ENCODE measurements at places on chromosomes 5 and 9.

DNA sequence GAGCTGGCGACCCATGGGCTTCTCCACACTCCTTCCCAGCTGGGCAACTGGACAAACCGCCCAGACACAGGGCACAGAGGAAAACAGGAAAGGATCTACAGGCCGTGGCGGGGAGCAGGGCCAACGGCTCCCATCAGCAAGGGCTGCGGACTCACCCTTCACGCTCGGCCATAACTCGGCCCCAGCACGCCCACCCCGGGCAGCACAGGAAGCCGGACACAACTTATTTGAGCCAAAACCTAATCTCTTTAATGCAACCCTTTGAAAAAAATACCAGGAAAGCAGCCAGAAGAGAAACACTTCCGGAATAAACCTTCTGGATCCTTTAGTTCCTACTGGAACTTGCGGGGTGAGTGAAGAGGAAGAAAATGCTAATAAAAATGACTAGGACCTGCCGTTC is 59.9 kb downstream of the VAV2 start:
- DNase-seq, result no peak

GRCh38 chr5:61658592-61659008 is 326.5 kb downstream of the ZSWIM6 start:
- peak; percentile 43 for DNase-seq

GRCh38 chr5:121279801-121280200 is 571.9 kb upstream of the FTMT start:
- no peak for DNase-seq

DNA sequence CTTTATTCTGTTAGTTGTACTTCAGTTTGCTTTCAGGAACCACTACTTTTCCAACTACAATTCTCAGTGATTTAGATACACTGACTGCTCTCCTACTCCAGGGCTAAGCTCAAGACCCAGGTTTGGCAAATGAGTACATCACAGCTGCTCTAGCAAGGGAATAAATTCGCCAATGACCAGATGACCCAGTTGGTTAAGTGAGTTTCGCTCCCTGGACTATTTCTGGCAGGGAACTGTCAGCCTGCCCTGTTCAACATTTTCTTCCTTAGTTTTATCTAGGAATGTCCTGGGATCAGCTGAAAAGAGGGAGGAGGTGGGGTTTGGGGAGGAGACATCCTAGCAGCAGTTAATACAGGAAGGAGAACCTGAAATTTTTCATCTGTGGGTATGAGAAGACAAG is 6.4 kb upstream of the STARD4 start:
- DNase-seq, result no peak

GRCh38 chr5:97021416-97021815 is 85.5 kb downstream of the LNPEP start:
- no peak for DNase-seq

DNA sequence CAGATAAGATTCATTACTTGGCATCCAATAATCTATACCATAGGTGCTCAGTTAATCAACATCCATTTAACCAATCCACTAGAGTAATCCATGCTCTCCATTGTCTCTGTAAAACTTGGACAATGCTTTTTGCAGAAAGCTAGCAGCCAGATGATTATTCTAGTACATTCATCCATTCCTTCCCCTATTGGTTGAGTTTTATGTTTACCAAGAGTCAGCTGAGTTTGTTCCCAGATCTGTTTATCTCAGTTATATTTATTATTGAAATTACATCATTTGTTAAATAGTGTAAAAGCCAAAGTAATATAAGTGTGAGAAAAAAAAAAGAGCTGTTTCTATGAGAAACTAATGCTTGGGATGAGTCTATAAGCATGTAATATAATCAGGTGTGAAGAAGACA is 63.3 kb upstream of the TMC1 start:
- DNase-seq, result no peak

DNA sequence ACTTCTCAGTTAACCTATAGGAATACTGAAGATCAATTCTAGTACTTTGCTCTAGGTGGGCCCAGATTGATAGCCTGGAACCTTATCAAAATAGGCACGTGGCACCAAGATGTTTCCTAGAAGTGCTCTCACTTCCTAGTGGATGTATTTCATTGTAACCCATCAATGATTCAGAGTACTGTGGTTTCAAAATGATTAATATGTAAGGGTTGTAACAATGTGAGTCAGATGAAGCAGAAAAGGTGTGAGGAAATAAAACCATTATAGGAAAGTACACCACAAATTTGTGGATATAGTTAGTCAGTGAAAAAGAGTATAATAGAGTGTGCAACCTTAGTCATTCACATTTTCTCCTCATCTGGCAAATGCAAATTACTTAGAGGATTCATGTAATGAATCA is 177.3 kb upstream of the FST start:
- DNase-seq, result no peak

- no peak for DNase-seq
Observed at GRCh38 chr5:98454904-98455303, 318.6 kb upstream of the RGMB start.

DNA sequence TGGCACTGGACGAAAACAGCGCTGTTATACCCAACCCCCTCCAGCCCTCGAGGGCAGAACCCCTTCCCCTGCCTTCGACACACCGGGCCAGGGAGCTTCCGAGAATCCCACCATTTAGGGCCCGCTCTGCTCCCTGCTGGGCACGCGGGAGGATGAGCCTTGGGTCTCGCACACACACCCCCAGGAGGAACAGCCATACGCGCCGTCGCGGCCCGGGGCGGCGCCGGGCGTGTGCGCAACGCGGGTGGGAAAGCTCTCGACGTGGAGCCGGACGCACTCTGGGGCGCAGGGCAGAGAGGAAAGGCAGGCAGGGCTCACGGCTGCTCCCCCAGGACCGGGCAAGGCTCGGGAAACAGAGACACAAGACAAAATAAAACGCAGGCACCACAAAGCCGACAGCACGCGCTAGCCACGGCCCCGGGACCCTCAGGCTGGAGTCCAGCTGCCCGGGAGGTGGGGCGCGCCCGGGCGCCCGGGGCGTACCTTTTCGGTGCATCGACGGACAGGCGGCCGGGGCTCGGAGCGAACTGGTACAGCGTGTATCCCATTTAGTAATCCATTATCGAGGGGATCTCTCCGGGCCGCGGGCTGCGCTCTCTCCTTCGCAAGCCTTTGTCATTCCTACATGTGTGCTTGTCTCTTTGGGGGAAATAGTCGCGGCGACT is 789 bp downstream of the SEMA6A start:
- no peak for DNase-seq

DNA sequence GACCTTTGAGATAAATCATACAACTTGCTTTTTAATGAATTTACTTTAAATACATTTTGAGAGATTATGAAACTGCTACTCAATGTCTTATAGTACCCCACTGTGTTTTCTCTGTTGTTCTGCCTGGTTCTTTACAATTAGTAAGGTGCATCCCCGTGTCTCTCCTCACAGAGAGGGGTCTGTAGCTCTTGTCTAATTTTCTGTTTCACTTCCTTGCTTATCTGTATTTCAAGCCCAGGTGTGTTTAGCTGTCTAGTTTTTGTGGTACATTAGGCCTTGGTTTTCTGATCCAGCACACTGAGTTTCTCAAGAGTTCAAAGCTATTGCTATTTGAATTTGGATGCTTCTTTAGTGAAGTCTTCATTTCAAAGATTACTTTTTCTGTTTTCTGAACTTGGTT is 105.1 kb downstream of the MAST4 start:
- no peak for DNase-seq

DNA sequence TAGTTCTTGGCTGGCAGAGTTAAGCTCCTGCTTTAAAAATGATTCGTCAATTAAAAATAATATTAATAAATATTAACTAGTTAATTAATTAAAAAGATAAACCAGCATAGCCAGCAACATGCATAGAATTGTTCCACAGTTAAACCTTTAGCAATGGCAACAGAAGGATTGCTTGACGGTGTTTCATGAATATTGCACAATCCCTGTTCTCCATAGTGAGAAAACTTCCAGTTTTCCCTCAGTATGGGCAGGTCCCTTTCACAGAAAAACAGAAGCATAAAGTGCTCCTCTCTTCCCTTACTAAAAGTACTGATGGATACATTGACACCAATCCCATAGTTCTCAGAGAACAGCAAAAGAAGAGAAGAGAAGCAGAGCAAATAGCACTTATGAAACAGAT is 71.4 kb upstream of the CAST start:
- no peak for DNase-seq

- DNase-seq, result no peak
Observed at GRCh38 chr9:134593286-134594077, 48.1 kb upstream of the COL5A1 start.

GRCh38 chr5:52603778-52604554 is 183.8 kb upstream of the ITGA1 start:
- DNase-seq, result no peak

- no peak for DNase-seq
Observed at GRCh38 chr9:8514760-8515159, 715.2 kb upstream of the DMAC1 start.

GRCh38 chr9:3576328-3576727 is 50.5 kb upstream of the RFX3 start:
- DNase-seq, result peak; percentile 1

DNA sequence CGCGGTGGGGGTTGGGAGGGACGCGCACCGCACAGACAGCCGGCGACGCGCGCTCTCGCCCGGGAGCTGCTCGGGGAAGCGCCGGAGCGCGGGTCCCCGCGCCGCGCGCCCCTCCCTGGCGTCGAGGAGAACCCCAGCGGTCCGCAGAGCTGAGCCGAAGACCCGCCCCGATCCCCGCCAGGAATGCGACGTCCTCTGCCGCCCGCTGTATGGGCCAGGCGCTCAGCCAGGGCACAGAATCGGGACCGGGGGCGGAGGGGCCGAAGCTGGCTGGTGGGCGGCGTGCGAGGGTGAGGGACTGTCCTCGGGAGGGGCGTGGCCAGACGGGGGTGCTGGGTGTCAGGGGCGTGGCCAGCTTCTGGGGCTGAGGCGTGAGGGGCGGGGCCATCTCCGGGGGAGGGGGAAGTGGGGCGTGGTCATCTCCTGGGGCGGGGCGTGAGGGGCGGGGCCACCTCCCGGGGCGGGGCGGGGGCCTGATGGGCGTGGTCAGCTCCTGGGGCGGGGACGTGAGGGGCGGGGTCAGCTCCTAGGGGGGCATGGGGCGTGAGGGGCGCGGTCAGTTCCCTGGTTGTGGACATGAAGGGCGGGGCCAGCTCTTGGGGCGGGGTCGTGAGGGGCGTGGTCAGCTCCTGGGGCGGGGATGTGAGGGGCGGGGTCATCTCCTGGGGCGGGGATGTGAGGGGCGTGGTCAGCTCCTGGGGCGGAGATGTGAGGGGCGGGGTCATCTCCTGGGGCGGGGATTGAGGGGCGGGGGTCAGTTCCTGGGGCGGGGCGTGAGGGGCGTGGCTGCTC is 965 bp downstream of the PTGDS start:
- peak; percentile 95 for DNase-seq

DNA sequence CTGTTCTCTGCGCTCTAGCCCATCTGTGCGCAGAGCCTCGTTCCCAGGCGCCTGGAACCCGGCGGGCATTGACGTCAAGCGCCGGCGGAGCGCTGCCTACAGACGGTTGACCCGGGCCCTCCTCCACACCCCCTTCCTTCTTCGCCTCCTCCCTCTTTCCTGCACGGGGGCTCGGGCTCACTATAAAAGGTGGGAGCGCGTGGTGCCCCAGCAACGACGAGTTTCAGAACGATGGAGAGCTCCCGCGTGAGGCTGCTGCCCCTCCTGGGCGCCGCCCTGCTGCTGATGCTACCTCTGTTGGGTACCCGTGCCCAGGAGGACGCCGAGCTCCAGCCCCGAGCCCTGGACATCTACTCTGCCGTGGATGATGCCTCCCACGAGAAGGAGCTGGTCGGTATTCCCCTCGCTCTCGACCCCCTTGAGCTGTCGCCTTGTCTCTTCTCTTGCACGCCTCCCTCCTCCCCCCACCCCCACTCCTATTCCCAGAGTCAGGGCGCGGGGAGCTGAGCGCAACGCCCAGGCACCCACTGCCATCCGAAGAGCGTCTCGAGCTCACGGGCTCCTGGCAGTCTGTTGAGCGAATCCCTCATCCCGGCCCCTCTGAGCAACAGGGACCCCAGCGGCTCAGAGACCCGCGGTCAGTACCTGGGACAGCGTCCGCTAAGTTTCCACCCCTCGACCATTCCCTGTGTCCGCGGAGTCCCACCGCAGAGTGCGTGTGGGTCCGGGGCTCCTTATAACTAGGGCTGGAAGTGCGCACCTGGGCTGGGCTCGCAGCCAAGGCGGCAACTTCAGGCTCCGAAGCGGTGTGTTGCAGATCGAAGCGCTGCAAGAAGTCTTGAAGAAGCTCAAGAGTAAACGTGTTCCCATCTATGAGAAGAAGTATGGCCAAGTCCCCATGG is at the start of gene CARTPT:
CARTPT (plus strand) TSS at position 213 of the 902 bp plus-strand sequence; CDS start at position 232, 19 bp downstream.
- no peak for DNase-seq
